ENCODE measurements at places on chromosomes 1 and 21. TPM values are rescaled to one million over a fixed set of nuclear protein-coding genes. Genes with fewer than 3 reads are reported as not detected.

DNA sequence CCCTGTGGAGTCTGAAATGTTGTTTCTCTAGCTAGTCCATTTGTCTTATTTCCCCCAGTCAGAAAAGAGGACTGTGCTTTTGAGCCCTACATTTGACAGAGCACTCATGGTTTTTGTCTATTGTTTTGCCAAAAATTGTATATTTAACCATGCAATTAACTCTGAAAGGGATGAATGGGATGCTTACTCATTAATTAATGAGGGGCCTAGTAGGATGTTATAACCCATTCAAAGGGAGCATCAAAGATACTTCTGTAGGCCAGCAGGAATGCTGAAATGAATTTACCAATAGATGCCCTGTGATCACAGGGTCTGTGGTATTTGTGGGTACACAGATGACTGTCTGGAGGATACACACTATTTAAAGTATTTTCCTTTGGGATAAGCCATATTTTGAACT is 147.7 kb downstream of the FCRL5 start:
- DNase-seq: no peak

DNA sequence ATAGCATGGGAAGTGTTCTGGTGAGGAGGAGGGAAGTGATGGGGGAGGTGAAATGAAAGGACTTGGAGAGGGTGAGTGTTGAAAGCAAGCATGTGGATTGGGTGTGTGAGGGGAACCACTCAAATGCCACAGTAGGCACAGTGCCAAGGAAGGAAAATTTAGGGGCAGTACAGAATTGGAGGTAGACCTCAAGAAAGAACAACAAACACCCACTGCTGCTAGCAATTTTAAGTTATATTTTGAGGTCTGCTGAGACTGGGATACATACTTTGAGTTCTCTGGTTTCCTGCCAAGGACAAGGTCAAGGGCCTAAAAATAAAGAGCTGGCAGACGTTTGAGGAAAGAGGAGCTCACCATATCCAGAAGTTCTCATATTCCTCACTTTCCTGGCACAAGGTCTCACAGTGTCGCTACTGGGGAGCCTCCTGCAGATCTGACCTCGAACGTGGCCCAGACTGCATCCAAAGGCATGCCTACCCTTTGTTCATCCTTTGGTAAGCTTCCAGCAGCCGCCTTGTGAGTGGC is 104.0 kb downstream of the BRINP2 start:
- DNase-seq: no peak

PRAMEF5 gene
- total RNA-seq: not detected

- DNase-seq: no peak
These were observed 278.0 kb downstream of the MRPL39 start for GRCh38 chr21:25329227-25329825.

- no peak for DNase-seq
These were observed 1092.7 kb downstream of the PLA2G4A start for GRCh38 chr1:187921426-187921825.

- no peak for DNase-seq
These were observed 38.0 kb downstream of the KCTD3 start for GRCh38 chr1:215605011-215605621.

DNA sequence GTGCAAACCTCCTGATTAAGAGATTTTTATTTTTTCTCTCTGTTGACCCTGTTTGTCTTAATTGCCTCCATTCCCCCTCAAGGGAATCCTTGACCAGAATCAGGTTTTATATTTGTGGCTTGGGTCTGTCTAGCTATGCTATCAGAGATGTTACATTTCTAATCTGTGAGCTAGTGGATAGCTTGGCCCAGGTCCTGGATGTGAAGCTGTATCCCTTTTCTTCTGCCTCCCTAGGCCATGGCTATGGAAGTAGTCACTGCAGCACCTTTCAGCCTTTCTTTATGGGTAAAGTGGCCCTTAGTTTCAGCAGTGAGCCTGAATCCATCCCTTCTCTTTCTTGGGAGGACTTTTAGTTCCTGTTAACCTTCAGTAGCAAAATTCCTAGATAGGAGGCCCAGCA is 17.0 kb upstream of the ANGEL2 start:
- DNase-seq: no peak

GRCh38 chr1:63632110-63632509 is 38.9 kb downstream of the PGM1 start:
- DNase-seq: no peak

- DNase-seq: no peak
These were observed 40.4 kb downstream of the KIAA0040 start for GRCh38 chr1:175152006-175152652.

DNA sequence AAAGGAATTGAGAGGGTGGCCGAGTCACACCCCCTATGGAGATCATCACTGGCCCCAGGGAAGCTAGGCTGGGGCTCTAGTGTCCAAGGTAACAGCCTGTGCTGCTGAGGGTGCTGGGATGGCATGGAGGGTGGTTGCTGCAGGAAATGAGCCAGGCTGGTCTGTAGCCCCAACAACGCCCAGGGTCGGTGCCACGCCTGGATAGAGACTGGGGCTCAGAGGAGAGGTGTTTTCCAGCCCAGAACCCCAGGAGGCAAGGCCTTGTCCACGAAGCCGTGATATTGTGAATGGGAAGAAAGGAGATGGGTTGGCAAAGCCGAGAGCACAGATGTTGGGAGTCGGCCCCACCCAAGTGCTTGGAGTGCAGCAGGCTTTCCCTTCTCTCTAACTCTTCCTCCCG is 68.9 kb upstream of the ACTRT2 start:
- no peak for DNase-seq

LY9 gene
- total RNA-seq: 0.16 TPM

- DNase-seq: peak; percentile 89
These were observed 996 bp upstream of the TMEM51 start for GRCh38 chr1:15152318-15153183.

GRCh38 chr1:150429805-150430204 is 57.4 kb upstream of the TARS2 start:
- no peak for DNase-seq

DNA sequence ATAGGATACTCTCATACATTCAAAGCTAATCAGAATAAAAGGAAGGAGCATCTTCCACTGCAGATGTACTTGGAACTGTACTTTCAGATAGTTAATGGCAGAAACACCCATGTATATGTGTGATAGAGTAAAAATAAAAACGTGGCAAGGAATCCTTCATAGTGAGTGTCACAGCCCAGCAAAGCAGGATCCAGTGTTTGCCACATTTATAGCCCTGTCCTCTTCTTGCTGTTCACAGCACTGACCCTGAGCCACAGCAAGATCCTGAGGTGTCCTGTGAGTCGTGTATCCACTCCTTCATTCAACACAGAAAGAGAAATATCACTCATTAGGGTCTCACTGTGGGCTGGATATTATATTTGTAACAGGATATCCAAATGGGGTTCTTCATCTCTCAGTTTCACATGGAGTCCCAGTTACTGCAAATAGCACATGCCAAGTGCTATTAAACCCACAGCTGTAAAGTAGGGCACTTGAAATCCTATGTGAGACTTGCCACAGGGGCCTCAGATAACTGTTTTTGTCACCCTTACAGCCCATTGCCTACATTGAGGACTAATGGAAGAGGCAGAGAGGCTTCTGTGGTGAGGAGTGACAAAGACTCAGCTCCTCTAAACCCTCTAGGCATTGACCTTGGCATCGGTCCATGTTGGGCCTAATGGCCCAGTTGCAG is 41.3 kb downstream of the CYP2J2 start:
- DNase-seq: no peak

DNA sequence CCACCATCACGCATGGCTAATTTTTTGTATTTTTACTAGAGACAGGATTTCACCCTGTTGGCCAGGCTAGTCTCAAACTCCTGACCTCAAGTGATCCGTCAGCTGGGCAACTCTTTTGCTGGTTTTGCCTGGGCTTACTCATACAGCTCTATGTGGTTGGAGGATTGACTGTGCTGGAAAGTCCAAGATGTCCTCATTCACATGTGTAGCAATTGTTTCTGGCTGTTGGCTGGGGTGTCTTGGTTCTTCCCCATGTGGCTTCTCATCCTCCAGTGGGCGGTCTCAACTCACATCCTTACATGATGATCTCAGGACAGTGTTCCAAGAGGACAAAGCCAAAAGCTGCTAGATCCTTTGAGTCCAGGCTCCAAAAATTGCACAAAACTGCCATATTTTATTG is 53.3 kb downstream of the TEX35 start:
- no peak for DNase-seq

- no peak for DNase-seq
These were observed 93.0 kb downstream of the DYRK1A start for GRCh38 chr21:37459575-37459974.

GRCh38 chr1:198929961-198930599 is 291.2 kb downstream of the PTPRC start:
- DNase-seq: no peak

TBX19 gene
- 0.48 TPM for total RNA-seq

DNA sequence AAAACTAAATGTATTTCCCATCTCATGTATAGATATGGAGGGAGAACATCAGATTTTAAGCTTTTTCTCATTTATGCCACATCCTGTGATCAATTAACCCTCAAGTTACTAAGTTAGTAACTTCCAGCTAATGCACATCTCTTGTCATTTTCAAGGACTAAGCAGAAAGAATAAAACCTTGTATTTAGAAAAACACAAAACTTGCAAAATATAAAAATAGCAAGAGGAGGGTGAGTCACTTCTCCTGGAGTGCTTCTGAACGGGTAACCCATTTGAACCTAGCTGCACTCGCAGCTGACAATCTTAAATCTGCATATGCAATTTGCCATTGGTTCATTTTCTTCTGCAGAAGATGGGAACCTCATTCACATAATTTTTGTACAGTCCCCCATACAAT is 500.5 kb downstream of the SETD4 start:
- no peak for DNase-seq

RORC gene
- total RNA-seq: 5.9 TPM

PRR9 gene
- not detected for total RNA-seq

DNA sequence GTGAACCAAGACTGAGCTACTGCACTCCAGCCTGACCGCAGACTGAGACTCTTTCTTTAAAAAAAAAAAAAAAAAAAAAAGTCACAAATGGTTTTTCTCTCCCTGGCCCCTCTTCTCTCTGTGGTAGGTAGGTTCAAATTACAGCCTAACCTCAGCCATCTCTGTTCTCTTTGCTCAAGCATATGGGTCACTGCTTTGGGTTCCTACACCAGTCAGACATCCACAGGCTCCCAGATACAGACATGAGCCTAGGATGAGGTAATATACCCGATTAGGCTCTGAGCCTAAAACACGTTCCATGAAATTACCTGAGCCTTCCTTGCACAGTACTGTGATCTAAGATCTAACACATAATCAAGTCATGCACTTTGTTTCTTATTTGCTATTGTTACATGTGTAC is 90.5 kb upstream of the JAK1 start:
- no peak for DNase-seq

KRTAP20-4 gene
- not detected for total RNA-seq

- no peak for DNase-seq
These were observed 4.0 kb upstream of the PDE9A start for GRCh38 chr21:42649122-42650032.

DNA sequence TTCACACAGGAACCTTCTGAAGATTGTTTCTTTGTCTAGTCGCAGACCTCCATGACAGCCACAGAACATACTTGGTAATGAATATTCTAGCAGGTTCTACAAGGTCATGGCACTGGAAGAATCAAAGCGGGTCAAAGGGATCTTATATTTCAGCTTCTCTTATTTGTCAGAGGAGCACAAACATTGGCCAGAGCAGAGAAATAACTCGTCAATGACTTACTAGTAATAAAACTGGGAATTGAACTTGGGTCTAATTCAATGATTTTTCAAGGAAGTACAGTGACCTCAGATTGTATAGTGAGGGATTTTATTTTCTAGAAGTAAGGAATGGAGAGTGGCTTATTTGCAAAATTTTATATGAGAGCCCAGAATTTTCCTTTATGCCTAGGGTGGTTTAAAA is 290.8 kb upstream of the PLXNA2 start:
- DNase-seq: no peak

INSRR gene
- total RNA-seq: 0.24 TPM

- DNase-seq: no peak
These were observed at the start of gene CD52 for GRCh38 chr1:26317612-26318337. Gene CD52 (plus strand): TSS chr1:26317958. CDS start chr1:26318018, 60 bp downstream.

GRCh38 chr1:208333676-208334075 is 89.5 kb upstream of the PLXNA2 start:
- no peak for DNase-seq

KCNN3 gene
- 2.8 TPM for total RNA-seq

DNA sequence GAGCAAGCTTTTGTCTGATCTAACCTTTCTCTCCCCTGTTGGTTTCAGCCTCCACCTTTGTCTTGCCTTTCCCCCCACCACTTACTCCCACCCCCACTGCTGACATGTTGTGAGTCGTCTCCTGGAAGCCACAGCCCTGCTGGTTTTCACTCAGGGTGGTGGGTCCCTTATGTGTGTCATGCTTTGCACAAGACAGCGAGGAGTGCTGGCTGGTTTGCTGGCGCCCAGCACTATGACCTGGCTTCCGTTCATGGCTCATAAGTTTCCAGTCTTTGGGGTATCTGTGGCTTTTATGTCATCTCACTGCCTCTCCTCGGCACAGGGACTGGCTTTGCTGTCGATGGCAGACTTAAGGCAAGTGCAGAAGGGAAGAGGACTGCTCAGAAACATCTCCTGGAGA is 177.7 kb downstream of the KIF26B start:
- DNase-seq: no peak

DNA sequence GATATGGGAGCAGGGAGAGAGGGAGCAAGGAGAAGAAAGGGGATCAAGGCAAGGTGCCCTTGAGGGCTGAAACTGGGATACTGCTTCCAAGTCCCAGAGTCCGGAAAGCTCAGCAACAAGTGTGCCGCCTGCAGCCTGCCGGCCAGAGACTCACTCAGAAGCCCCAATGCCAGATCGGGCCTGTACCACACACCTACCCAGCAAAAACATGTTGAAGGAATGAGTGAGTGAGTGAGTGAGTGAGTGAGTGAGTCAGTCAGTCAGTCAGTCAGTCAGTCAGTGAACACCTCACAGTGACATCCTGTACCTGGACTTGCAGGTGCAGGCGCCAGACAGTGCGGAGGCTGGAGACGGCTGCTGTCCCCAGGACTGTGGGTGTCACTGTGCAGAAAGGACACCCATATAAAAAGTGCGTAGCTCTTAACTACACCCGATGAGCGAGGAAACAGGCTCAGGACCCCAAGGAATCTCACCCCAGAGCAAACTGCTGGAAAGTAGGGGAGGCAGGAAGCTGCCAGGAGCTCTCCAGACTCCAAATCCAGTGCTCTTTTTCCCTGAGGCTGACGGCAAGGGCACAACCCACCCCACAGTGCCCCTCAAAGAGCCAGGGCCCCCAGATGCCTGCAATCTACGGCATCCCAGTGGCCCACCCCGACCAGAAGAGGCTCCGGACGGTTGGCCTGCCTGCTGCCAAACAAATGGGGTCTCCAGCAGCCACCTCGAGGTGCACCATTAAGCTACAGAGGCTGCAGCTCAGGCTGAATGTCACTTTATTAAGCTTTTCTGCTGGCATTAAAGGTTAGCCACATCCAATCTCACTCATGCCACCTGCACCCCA is 261.7 kb downstream of the NPHP4 start:
- no peak for DNase-seq

All from cardiac septum (tissue), 1 donor.